ENCODE measurements at places on chromosomes 11 and 22.

- no peaks in the 10 kb centered on the region for H3K4me1 ChIP-seq
- DNase-seq = no peak
- H3K36me3 ChIP-seq = no peaks in the 10 kb centered on the region
- H3K27ac ChIP-seq = no peak overlapping the region
These were observed 905.6 kb downstream of the DLG2 start for GRCh38 chr11:84721561-84721961.

DNA sequence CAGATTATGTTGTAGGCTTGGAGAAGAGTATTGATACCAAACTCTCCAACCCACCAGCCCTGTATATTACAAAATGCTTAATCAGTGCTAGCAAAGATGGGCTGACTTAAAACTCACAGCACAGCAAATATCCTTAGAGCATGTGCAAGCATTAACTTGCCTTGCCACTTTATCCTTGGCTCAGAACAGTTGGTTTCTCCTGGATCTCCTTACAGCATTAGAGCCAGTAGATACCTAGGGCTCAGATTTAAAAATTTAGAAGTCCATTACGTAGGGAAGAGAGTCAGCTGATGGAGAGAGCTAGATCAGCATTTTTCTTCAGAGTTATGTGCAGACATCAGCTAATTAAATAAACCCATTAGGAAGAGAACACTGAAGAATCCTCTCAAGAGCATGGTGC is 198.5 kb upstream of the ZBED5 start:
- no peak overlapping the region for H3K4me3 ChIP-seq
- H3K27me3 ChIP-seq = no peaks in the 10 kb centered on the region
- H3K27ac ChIP-seq = no peak overlapping the region
- no peaks in the 10 kb centered on the region for H3K36me3 ChIP-seq
- no peak for DNase-seq

GRCh38 chr11:75896843-75897419 is 81.9 kb downstream of the UVRAG start:
- no peak overlapping the region for H3K4me3 ChIP-seq
- no peaks in the 10 kb centered on the region for H3K36me3 ChIP-seq
- H3K27me3 ChIP-seq = no peaks in the 10 kb centered on the region
- H3K27ac ChIP-seq = no peak overlapping the region
- H3K4me1 ChIP-seq = peaks cover 16% of the 10 kb centered on the region

GRCh38 chr11:117657794-117658193 is 139.2 kb downstream of the DSCAML1 start:
- H3K36me3 ChIP-seq = no peaks in the 10 kb centered on the region
- no peaks in the 10 kb centered on the region for H3K4me1 ChIP-seq
- H3K27ac ChIP-seq = no peak overlapping the region
- H3K27me3 ChIP-seq = peaks cover 3% of the 10 kb centered on the region
- H3K4me3 ChIP-seq = no peak overlapping the region
- no peak for DNase-seq

- H3K27ac ChIP-seq = no peak overlapping the region
- DNase-seq = peak; percentile 79
- peaks cover 5% of the 10 kb centered on the region for H3K27me3 ChIP-seq
- no peaks in the 10 kb centered on the region for H3K36me3 ChIP-seq
These were observed 10.1 kb downstream of the CHST1 start for GRCh38 chr11:45655347-45655756.

Data from cardiac muscle cell (in vitro differentiated cells and primary cell).